COLO829 (cell line): ENCODE measurements at places on chromosomes 7 and 10.

- no peak for DNase-seq
Observed at GRCh38 chr7:6416516-6417145, 31.1 kb downstream of the DAGLB start.

DNA sequence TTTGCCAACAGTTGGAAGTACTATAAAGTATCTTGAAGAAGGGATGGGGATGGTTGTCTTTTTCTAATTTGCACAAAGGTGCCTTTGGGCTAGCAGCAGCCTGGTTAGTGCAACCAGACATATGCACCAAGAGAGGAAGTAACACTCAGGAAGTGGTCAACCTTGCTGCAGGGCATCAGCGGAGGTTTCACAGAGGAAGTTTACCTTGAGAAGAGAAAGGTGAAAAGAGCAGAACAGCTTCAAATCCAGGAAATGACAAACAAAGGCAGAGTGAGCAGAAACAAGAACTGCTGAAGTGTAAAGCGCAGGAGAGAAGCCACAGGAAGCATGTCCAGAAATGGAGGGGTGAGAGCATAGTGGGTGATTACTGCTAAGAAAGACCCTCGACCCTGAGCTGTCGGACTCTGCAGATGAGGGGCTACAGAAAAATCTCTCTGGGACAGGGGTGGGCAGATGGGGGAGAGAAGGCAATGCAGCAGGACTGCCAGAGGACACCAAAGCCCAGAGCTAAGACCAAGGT is 66.9 kb downstream of the STK17A start:
- no peak for DNase-seq

DNA sequence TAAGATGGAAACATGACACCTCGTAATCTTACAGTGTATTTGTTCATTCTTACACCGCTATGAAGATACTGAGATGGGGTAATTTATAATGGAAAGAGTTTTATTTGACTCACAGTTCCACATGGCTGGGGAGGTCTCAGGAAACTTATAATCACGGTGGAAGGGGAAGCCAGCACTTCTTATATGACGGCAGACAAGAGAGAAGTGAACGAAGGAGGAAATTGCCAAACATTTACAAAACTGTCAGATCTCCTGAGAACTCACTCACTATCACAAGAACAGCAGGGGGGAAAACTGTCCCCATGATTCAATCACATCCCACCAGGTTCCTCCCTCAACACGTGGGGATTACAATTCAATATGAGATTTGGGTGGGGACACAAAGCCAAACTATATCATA is 282.3 kb downstream of the HGF start:
- DNase-seq: no peak

- DNase-seq: no peak
Observed at GRCh38 chr10:113519681-113520115, 33.2 kb upstream of the HABP2 start.
